AG04450 (cell line): ENCODE measurements at places on chromosomes 12 and 14. TPM values are rescaled to one million over a fixed set of nuclear protein-coding genes. Genes with fewer than 3 reads are reported as not detected.

The ANKRD9 gene
- 4.0 and 5.8 TPM in 2 replicates for polyA plus RNA-seq

The RTL1 gene
- polyA plus RNA-seq: not detected in 2 replicates

The TAS2R9 gene
- polyA plus RNA-seq: not detected in 2 replicates

The HSPB8 gene
- polyA plus RNA-seq: 27.1 and 34.3 TPM in 2 replicates

The ABCC9 gene
- polyA plus RNA-seq: 2.0 and 2.7 TPM in 2 replicates

The NKX2-1 gene
- polyA plus RNA-seq: not detected in 2 replicates

The KCNH3 gene
- 0.01 and 0.11 TPM in 2 replicates for polyA plus RNA-seq

The PMEL gene
- polyA plus RNA-seq: 1.6 and 2.2 TPM in 2 replicates

The WNT5B gene
- 22.2 and 25.2 TPM in 2 replicates for polyA plus RNA-seq

The CMA1 gene
- polyA plus RNA-seq: not detected in 2 replicates

The CCDC197 gene
- not detected in 2 replicates for polyA plus RNA-seq

The FSCB gene
- not detected in 2 replicates for polyA plus RNA-seq
